Stimulated activated CD8-positive, alpha-beta memory T cell treated with anti-CD3 and anti-CD28 coated beads, Interleukin-7, amount 100 ng/mL, for 48 hours (primary cell): ENCODE measurements at places on chromosomes 3 and 15.

GRCh38 chr15:59296181-59296617 lies 76.5 kb downstream of the MYO1E start:
- no peak for DNase-seq

DNA sequence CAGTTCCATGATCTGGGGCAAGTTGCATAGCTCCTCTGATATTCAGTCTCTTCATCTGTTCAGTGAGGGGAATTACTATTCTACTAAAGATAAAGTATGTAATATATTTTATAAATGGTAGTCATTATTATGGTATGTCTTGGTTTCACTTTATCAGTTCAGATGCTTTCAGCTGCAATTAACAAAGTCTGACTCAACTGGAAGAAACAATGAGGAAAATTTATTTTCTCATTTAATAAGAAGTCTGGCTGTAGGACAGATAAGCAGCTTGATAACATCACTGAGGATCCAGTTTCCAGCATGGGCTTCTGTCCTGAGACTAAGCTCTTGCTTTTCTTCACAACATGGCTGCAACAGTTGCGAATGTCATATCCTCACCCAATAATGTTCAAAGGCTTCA lies 354.3 kb upstream of the TRIM42 start:
- no peak for DNase-seq

DNA sequence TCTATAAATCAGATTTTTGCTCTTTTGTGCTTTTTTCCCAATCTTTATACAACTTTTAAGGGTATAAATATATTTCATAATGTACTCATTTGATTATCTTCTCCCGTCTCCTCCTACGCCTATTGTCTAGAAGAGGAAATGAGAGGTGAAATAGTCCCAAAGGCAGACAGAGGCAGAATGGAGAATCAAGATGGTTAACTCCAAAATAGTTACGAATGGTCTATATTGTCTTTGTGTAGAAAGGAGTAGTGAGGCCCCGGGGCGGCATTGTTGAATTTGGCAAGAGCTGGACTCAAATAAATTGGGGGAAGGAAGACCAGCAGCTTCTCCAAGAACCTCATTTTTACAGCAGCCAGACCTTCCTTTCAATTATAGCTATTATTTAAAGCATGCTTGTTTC lies 23.9 kb downstream of the ITPR1 start:
- no peak for DNase-seq

DNA sequence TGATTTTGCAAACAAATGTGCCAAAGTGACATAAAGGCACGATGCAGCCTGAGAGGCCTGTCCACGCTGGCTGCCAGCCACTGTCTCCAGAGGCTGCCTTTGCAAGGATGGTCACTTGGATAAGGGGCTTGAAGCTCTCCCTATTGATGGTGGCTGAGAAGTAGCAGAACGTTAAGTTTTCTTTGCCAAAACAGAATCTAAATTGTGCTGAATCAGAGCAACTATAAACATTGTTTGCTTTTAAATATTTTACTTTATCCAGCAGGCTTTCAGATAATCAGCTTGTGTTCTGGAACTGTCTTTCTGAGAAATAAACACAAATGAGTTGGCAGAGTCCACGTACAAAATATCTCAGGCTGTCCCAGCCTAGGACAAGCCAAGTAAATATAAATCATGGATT lies 23.8 kb upstream of the CNBP start:
- no peak for DNase-seq

DNA sequence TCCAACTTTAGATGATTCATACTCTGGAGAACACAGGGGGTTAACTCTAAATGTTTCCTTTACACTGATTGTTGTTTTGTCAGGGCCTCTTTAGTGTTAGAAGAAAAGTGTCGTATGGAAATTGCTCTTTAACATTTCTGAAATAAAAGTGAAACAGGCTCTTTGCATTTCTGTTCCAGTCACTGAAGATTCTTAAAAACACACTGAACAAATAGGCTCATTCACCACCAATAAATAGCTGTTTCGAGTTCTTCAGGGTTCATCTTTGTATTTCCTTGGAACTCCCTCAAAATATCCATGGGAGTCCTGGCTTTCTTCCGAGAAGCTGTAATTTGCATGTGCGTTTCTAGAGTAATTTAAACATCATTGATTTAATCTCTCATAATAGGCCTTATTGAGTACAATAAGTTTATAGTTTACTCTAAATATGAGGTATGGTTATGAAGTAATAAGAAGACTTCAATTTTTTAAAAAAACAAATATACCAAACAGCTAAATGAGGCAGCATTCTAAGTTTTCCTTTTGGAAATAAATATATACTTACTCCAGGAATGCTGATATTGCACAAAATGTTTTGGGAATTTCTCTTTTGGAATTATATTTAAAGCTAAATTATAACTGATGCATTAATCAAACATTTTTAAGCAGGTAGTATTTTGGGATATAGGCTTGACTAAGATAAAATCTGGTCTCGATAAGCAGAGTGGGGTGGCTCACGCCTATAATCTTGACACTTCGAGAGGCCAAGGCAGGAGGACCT lies 327.4 kb downstream of the EPHA3 start:
- DNase-seq, result no peak
